ENCODE measurements at places on chromosomes 6 and 20.

- no peak for DNase-seq
These were observed 116.3 kb upstream of the MTHFD1L start for GRCh38 chr6:150749091-150749670.

GRCh38 chr6:4319981-4320683 is 184.8 kb upstream of the ECI2 start:
- DNase-seq: no peak

- DNase-seq: no peak
These were observed 143.4 kb downstream of the JARID2 start for GRCh38 chr6:15389084-15389764.

DNA sequence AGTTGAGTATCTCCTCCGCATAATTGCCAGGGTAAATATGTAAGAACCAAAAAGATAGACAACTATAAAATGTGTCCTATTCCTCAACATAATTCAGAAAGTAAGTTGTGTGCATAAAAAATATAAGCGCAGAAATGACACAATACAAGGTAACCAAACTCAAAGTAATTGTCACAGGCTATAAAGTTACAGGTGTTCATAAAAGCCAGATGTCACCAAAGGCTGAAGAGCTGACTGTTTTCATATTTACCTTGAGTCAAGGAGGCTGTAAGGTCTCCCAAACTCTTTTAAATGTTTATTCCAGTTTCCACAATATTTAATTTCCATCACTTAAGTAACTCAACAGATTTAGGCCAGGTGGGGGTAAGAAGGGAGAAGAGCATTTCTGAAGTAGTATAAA is 192.2 kb upstream of the MARCKS start:
- no peak for DNase-seq

- no peak for DNase-seq
These were observed 58.6 kb downstream of the LIN28B start for GRCh38 chr6:105015482-105015881.

- no peak for DNase-seq
These were observed 34.3 kb downstream of the SIRPA start for GRCh38 chr20:1929460-1929859.

GRCh38 chr20:584161-584970 is 25.7 kb downstream of the TCF15 start:
- DNase-seq: no peak

DNA sequence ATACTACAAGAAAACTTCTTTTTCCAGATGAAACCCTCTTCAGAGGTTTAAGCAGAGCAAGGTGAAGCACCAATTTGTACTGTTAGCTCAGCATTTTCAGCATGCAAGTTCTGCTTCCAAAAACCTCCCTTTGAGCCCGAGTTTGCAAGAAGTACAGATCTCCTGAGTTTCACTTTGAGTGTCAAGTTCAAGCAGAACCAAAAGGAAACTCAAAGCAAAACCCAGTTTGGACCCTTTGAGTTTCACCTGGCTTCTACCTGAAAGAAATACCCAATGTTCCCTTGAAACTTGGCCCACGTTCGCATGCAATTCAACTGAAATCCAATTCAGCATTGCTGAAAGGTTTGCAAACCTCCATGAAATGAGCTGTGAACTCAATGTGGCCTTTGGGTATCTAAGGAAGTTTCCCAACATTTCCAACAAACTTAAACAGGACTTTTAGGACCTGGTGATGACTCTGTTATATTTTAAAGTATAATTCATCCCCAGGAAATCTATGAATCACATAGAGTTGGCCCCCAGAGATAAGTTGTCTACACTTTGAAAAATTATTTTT is 62.9 kb upstream of the HBS1L start:
- no peak for DNase-seq

DNA sequence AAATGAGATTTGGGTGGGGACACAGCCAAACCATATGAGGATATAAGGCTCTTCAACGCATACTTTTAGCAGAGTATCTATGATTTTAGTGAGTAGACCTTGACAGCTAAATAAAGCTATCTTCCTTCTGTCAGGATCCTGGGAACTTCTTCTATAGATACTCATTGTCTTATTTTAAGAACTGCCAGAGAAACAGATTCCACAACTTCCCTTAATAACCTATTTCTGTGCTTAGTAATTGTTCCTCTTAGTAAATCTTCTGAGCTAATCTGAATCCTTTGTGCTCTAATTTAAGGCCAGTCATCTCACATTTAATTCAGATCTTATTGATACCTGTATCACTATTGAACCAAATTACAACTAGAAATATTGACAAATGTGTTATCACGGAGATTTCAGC is 64.0 kb upstream of the CEP85L start:
- DNase-seq: no peak

DNA sequence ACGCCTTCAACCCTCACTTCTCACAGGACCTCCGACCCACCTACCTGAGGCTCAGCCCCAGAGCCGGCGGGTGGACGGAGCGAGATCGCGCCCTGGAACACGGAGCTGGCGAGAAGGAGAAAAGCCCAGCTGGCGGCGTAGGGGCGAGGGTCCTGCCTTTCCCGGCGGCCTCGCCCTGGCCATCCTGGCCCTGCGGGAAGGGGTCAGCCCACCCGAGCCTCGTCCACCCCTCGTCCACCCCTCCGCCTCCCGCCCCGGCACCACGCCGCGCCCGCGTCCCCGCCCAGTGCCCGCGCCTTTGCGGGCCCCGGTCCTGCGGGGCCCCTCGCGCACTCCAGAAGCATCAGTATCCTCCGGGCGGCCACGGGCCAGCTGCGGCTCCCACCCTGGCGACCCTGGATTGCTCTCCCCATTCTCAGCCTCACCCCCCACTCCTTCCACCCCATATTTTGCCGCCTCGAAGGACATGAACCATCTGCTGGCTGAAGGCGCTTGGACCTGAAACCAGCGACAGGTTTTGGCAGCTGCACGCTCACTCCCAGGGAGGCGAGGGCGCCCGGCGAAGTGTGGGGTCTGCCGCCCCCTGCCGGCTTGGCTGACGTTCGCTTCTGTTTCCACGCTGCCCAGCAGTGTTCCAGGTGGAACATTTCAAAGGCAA is 65.1 kb downstream of the PLG start:
- peak; percentile 70 for DNase-seq

DNA sequence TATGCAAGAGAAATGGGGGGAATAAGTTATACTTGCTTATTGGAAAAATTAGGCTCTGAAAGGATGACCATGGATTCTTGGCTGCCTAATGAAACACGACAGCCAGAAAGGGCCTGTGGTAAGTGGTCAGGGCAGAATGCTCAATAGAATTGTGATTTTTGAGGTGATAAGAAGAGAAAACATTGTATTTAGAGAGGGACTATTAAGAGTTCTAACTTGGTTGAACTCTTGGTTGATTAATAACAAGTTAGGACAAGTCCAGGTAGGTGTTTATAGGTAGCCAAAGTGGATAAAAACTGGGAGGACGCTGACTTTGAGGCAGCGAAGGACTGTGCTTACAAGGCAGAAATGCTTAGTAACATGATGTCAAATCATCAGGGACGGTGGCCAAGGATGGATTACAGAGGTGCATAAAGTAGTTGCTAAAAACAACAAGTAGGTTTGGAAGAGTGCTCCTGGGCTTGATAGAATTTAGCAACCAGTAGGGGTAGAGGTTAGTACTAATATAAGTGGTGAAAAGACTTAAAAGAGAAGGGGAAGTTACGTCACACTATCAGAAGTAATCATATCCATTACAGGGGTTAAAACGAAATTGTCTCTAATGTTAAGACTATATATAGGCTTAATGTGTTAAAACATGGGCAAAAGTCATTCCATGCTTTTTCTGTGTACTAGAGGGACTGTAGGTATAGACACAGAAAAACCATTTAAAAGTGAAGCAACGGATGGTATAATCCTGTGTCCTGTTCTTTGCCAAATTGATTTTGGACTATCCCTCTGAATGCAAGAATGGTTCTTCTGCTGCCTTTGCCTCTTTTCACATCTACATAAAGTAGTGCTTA is 98.6 kb downstream of the EYA4 start:
- DNase-seq: no peak

- DNase-seq: no peak
These were observed 1.7 kb downstream of the TAAR6 start for GRCh38 chr6:132571774-132572173.

DNA sequence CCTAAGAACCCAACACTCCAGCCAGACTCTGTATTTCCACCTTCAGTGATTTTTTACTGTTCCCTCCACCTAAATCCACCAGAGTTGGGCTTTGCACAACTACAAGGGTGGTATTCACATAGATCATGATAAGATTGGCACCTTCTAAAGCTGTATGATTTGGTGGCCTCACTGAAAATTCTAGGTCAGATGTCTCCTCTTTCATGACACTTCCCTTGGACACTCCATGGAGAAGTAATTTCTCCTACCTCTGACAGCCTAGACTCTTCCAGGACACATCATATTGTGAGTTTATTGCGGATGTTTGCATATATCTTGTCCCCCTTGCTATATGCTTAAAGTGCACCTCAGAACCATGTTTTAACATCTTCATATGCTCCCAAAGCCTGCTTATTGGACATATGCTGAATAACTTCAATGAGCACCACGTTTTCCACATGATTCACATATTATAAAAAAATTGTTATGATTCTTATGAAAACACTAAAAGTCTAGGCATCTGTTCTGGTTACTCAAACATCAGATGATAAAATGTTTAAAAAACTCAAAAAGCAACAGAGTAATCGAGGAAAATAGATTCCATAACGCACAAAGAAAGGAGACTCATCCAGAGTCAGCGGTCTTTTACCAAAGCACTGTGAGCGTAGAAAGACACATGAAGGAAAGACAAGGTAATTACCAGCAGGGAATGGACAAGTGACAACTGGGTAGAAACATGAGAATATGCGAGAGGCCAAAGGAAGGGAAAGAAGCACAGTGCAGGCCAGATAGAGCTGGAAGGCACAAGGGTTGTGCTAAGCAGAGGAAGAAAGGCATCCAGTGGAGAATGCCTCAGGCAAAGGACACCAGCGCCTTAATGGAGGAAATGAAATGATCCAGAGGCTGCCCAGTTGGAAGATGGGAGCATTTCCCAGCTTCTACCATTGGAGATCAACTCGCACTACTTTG is 46.5 kb downstream of the KIF16B start:
- no peak for DNase-seq

- no peak for DNase-seq
These were observed 922.1 kb downstream of the TFAP2A start for GRCh38 chr6:9492790-9493189.

DNA sequence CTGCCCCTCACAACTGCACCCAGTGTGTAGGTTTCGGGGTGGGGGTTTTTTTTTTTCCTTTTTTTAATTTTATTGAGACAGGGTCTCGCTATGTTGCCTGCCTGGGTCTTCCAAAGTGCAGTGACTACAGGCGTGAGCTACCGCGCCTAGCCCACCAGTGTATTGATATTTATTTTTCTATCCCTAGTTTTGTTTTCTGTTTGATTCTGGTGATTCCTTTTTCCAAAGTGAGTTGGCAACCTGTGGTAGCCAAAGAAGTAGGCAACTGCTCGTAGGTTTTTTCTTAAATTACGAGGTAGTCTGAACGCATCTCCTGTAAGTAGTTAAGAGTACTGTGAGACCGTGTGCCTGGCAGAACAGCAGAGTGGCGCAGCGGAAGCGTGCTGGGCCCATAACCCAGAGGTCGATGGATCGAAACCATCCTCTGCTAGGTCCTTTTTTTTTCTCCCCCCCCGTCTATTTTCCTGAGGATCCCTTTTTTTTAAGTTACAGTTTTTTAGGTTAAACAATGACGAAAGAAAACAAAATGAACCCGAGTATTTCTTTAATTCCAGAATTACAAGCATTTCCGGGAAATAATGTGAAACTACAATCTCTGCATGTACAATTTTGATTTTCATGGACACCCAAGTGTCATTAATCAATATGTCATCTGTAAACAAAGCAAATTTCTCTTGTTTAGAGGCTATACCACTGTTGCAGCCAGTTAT is 78.7 kb upstream of the BTN3A2 start:
- peak; percentile 80 for DNase-seq

GRCh38 chr6:3356824-3357420 is 98.2 kb downstream of the PSMG4 start:
- no peak for DNase-seq

DNA sequence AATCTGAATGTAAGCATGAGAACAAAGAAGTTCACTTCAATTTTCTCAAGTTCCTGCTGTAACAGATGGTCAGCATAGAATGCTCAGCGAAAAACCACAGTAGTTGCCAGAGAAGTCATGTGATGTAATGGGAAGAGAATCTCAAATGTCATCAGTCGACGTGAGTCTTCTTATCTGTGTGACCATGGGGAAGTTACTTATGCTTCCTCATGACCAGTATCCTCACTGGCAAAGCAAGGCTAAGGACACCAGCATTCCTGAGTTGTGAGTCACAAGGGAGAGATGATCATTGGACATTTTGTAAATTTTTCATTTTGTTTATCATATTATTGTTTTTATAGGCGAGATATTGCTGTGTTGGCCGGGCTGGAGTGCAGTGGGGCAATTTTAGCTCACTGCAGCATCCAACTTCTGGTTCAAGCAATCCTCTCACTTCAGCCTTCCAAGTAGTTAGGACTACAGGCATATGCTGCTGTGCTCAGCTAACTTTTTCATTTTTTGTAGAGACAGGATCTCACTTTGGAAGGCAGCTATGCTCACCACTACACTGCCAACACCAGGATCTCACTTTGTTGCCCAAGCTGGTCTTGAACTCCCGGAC is 21.9 kb downstream of the SGK1 start:
- peak; percentile 83 for DNase-seq

- DNase-seq: no peak
These were observed 204.5 kb upstream of the TAB2 start for GRCh38 chr6:149112976-149113375.

DNA sequence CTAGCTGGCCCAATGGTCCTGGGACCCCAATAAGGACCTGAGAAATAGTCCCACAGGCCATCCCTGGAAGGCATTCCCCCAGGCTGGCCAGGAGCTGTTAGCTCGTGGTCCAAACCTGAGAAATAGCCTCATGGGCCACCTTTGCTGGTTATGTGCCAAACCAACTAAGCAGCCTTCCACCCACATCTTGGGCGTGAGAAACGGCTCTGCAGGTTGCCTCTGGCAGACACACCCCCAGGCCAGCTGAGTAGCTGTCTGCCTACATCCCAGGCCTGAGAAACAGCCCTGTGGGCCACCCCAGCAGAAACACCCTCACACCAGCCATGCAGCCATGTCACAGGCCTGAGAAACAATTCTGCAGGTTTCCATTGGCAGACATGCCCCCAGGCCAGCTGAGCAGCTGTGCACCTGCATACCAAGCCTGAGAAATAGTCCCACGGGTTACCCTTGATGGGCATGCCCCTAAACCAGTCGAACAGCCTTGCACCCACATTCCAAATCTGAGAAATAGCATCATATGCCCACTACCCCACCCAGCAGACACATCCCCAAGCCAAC is 567.8 kb upstream of the ID4 start:
- DNase-seq: no peak

- DNase-seq: no peak
These were observed 68.0 kb downstream of the BTBD9 start for GRCh38 chr6:38571721-38572120.

DNA sequence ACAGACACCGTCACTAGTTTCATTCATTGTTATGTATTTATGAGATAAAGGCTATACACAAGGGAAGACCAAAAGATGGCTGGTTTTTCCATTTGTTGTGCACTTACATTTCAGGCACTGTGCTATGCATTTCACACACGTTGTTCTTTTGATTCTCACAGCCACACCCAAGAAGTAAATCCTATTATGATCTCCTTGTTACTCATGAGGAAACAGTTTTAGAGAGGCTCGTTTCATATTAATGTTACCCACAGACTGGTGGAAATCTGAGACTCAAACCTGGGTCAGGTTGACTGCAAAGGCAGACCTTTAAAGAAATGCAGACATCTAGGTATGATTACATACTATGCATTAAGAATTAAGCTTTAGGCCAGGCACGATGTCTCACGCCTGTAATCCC is 34.9 kb downstream of the SHLD1 start:
- no peak for DNase-seq

- no peak for DNase-seq
These were observed 66.6 kb downstream of the TNFAIP3 start for GRCh38 chr6:137933696-137934095.

Data from mucosa of gallbladder (tissue), 1 donor.